CD4-positive, CD25-positive, alpha-beta regulatory T cell (primary cell): ENCODE measurements at places on chromosomes 11 and 22.
A peak's percentile ranks its signal among the peaks of the same experiment; 100 is the strongest.

GRCh38 chr11:127110542-127110941 lies 110.0 kb upstream of the KIRREL3 start:
- no peak for DNase-seq

GRCh38 chr11:2295971-2296912 lies 5.5 kb downstream of the C11orf21 start:
- no peak for DNase-seq

GRCh38 chr11:117195258-117195657 lies 3.9 kb upstream of the TAGLN start:
- no peak for DNase-seq

DNA sequence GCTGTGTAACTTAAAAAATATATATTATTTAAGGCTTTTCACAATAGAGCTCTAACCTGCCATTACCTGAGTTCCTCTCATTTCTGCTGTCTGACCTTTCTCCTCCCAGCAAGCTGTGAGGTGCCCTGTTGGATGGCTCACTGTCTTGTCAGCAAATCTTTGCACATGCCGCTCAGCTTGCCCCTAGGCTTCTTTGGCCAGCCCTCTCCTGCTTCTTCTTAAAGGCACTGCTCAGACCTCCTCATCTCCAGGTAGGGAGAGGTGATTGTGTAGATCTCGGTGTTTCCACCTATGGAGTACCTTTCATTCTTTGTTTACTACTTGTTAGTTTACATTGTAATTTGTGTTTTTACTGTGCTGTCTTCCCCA lies 96.5 kb downstream of the EXT2 start:
- DNase-seq: no peak

DNA sequence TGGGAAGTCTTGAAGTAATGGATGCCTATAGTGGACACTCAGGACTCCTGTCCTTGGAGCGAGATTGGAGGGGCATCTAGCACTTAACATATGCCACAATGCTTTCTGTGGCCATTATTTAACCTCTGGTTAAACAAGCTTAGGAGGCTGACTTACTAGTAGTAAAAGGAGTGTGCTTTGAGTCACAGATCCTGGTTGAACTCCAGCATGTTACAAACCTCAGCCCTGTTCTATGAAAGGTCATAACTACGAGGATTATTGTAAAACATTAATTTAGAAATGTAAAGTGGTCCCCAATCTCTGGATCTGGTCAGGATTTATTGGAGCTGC lies 1.1 kb upstream of the LBHD1 start:
- DNase-seq: no peak

- no peak for DNase-seq
These were observed 11.4 kb downstream of the GNB1L start for GRCh38 chr22:19843107-19843856.

DNA sequence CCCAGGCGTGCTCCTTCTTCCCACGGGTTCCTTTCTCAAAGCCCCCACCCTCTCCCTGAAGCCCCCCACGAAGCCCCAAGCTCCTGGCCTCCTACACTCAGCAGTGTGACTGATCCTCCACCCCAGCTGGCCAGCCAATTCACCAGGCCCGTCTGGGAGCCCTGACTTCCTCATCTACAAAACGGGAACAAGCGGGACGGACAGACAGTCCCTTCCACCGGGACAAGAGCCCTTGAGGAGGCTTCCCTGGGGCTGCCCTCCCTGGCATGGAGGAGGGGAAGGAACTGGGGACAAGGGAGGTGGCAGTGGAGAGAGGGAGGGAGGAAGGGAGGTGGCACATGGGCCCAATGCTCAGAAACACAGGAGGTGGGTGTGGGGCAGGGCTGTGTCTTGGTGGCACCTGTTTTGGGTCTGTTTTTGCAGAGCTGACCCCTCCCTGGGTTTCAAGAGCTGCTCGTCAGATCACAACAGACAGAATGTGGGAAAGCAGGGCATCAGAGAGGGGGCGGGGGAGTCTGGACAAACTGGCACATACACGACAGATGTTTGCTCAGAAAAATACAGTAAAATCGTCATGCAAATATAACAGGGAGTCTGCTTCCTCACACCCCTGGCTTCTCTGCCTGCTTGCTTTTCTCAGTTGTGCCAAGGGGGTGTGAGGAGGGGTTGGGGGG lies 56.8 kb downstream of the ELFN2 start:
- no peak for DNase-seq

- peak; percentile 7 for DNase-seq
These were observed 566 bp downstream of the DDB1 start for GRCh38 chr11:61332281-61332796.

GRCh38 chr11:119320240-119320775 lies 3.4 kb upstream of the MCAM start:
- DNase-seq: no peak

DNA sequence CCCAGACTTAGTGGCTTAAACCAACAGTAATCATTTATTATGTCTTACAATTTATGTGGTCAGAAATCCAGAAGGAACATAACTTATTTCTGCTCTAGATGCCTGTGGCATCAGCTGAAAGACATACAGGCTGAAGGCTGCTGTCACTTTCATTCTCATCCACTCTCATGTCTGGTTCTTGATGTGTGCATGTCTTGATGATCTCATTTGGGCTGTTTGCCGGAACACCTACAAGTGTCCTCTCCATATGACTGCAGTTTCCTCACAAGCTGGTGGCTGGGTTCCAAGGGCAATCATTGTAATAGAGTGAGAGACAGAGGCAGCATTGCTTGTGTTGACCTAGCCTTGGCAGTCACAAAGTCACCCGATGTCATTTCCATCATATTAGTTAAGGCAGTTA lies 1375.9 kb upstream of the RAG2 start:
- no peak for DNase-seq

GRCh38 chr11:62501432-62501891 lies 45.1 kb downstream of the AHNAK start:
- DNase-seq: no peak

DNA sequence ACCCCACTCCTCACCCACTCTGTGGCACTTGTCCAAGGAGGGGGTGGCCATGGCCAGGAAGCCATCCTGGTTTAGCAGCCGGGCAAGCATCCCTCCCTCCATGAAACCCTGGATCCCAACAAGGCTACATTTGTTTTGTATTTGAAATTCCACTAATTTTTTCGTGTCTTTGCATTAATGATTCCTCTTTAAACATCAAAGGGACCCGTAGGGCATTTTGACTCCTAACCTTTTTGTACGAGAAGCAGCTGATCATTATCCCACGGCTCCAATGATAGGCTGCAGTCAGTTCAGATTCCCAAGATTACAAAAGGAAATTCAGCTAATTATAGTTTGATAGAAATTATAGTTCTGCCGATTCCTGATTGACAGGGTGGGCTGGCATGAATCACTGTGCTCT lies 10.7 kb downstream of the MYEOV start:
- no peak for DNase-seq

- DNase-seq: no peak
These were observed 138.3 kb downstream of the CADM1 start for GRCh38 chr11:115365907-115366306.

GRCh38 chr11:32302826-32303225 lies 132.5 kb downstream of the WT1 start:
- DNase-seq: no peak

DNA sequence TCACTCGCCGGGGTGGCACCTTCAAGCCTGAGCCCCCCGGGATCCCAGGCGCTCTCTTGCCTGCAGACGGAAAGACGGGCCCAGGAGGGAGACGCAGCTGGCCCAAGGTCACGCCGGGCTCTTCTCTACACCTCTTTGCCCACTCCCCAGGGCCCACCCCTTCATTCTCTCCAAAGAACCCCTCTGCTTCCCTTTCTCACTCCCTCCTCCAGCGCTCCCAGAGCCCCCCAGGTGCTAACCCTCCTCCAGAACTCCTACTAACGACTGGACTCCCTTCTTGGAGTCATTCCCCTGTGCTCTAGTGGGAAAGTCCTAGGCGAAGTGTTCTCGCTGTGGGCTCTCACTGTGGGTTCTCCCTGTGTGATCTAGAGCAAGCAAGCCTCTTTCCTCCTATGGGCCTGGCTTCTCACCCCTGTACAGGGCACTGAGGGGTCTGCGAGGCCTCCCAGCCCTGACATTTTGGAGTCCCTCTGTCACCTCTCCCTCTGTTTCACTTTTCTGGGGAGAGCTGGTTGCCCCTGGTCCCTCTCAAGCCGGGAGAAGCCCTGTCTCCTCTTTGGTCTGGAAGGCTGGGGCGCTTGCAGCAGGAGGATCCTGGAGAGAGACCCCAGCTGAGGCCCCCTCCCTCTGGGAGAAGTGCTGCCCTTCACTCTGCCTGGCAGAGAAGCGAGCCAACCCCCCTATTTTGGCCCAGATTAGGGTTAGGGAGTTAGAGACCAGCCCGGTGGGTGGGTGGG lies 858 bp downstream of the OAF start:
- no peak for DNase-seq

DNA sequence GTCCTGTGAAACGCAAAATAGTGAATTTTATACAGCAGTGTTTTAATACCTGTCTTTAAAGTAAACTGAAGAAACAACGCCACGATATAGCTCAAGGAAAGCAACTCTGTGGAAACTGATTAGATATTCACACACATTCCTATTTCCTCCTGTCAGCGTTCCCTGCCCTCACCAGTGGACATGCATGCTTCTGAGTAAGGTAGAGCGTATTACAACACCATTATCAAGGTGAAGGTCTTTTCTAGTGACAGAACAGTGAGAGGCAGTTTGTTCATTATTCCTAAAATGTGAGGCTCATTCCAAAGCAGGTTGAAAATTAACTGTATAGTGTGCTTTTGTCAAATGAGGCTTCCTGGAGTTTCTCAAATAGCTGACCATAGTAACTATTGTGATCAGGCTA lies 153.1 kb downstream of the DDX10 start:
- no peak for DNase-seq

- no peak for DNase-seq
These were observed 132.0 kb downstream of the BUD13 start for GRCh38 chr11:116640641-116641402.

GRCh38 chr22:47001288-47001687 lies 238.8 kb downstream of the TBC1D22A start:
- DNase-seq: no peak

DNA sequence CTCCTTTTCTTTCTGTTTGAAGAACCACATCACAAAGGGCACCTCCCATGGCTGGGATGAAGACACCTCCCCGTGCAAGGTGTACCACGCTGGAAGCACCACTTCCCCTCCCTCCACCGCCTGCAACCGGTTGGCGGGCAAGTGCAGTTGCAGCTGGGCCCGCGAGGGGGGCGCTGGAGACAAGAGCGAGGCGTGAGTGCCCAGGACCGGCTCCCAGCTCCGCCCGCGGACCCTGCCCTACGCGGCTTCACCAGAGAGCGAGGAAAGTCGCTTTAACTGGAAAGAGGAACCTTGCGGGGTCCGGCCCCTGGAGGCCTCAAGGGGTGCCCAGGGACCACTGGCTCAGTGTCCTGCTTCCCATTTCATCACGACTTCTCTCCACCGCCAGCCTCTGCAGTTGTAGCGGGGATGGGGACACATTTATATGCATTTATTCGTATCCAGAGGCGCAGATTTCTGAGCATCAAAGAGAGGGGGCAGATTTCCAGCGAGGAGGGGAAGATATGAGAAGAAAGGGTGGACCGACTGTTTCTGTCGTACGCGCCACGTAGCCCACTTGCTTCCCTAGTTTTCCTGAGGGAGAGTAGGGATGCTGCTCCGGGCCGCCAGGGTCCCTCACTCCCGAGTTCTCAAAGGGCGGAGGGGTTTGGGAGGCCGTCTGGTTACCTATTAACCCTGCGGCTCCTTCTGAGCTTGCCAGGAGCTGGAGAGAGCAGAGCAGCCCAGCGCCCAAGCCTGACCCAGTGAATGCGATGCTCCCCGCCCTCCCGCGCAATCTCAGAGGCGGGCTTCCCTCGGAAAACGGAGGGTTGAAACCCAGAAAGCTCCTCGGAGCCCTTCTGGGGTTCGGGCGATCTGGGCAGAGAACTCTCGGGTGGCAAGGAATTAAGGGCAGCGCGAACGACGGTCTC lies 3.5 kb downstream of the ESAM start:
- DNase-seq: peak; percentile 72

DNA sequence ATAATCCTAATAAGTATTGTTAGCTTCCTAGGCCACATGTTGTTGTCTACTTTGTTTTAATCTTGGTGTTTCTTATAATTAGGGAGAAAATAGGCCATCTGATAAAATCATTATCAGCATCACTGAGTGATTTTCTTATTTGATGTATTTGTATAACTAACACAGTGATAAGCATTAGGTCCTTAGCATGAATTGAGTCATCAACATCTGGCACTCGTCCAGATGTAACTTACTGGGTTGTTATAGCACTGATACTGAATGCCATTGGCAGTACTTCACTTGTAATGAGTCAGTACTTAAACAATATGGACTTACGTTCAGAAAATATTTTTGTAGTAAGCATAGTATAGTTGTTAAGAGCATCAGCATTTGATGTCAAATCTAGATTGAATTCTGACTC lies 16.2 kb downstream of the API5 start:
- DNase-seq: no peak

GRCh38 chr22:27314276-27314807 lies 487.2 kb downstream of the MN1 start:
- no peak for DNase-seq

- DNase-seq: no peak
These were observed 534 bp downstream of the RBFOX2 start for GRCh38 chr22:36027935-36028645.

- no peak for DNase-seq
These were observed 23.1 kb upstream of the GNB1L start for GRCh38 chr22:19877626-19878339.

GRCh38 chr11:73662445-73663157 lies 16.2 kb downstream of the PLEKHB1 start:
- no peak for DNase-seq

DNA sequence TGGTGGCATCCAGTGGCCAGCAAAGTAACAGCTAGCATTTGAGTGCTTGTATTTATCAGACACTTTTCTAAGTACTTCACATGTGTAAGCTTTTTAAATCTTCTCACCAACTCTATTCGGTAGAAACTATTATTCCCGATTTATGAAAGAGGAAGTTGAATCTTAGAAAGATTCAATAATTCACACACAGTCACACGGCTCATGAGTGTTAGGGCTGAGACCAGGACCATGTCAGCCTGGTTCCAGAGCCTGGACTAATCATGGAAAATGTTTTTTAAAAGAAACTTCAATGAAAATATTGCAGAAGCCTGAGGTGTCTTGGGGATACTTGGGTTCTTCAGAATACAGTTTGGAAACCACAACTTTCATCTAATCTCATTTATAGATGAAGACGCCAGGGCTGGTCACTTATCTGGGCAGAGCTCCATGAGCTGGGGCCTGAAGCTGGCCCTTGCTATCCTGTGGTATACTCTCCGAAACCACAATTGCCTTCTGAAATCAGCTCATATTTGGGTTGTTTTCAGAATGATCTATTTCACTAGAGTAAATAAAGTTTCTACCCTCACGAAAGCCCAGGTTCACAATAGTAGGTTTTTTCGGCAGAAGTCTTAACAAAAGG lies 4.3 kb upstream of the CRTAM start:
- DNase-seq: no peak

DNA sequence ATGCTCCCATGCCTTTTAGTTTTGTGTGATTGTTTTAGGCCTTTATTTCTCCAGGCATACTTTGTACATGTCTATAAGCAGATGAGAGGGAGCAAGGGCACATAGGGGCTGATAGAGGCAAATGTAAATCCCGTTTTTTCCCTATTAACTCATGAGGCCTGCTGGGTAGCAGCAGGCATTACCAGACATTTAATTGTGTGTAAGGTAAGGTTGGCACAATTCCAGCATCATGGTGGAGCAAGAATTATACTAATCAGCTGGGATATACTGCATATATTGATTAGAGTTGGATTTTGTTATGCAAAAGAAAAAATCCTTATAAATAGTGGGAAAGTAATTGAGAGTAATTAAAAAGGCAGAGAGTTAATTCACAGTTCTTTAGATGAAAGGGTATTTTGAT lies 12.2 kb downstream of the FAT3 start:
- no peak for DNase-seq
